Progenitor cell of endocrine pancreas (in vitro differentiated cells): ENCODE measurements at places on chromosomes 4 and X. TPM values are rescaled to one million over a fixed set of nuclear protein-coding genes. Genes with fewer than 3 reads are reported as not detected.

GRCh38 chrX:153967536-153968224, 3.9 kb downstream of the HCFC1 start:
- DNase-seq = no peak

- no peak for DNase-seq
Measured at GRCh38 chr4:140122891-140123290, 31.1 kb downstream of the MAML3 start.

The TMEM35A gene
- 5.8 and 7.6 TPM in 2 replicates for total RNA-seq

The WDR45 gene
- total RNA-seq = 44.9 and 55.0 TPM in 2 replicates

The AFM gene
- 0.26 and 0.47 TPM in 2 replicates for total RNA-seq

DNA sequence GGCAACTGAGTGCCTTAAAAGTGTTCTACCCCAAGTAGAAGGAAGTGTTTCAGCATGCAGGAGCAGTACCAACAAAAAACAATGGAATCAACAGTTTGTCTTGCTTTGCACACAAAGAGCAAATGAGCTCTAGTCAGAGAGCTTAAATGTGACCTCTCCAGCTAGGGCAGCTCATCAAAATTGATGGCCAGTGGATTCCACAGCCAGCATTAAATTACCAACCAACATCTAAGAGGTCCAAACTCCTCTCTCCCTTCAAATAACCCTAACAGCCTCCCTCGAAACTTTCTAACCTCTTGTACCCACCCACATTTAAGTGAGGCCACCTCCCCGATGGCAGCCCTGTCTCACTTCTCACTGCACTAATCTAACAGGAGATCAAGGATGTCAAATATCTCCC, 219.9 kb downstream of the CHIC2 start:
- no peak for DNase-seq

The CENPVL2 gene
- 1.4 TPM in 2 replicates for total RNA-seq

DNA sequence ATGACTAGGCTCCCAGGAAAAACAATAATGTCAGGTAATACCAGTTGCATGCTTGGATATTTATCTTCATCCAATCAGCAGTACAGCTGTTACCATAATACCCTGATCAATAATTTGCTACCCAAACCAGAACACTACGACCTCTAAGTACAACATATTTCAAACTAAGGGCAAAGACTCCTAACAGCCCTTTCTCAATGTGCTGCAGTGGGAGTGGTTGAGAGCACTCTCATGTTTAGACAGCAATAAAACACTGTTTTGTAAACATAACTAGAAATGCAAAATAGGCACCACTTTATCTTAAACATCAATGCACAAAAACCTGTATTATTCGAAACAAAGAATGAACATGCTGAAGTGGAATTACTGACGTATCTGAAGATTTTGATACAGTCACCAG, 28.9 kb downstream of the PPARGC1A start:
- DNase-seq = no peak

GRCh38 chrX:10325611-10326010, 168.8 kb downstream of the CLCN4 start:
- DNase-seq = no peak

GRCh38 chrX:124342174-124342867, 4.0 kb upstream of the SH2D1A start:
- no peak for DNase-seq

The RRAGB gene
- 22.6 and 33.6 TPM in 2 replicates for total RNA-seq

DNA sequence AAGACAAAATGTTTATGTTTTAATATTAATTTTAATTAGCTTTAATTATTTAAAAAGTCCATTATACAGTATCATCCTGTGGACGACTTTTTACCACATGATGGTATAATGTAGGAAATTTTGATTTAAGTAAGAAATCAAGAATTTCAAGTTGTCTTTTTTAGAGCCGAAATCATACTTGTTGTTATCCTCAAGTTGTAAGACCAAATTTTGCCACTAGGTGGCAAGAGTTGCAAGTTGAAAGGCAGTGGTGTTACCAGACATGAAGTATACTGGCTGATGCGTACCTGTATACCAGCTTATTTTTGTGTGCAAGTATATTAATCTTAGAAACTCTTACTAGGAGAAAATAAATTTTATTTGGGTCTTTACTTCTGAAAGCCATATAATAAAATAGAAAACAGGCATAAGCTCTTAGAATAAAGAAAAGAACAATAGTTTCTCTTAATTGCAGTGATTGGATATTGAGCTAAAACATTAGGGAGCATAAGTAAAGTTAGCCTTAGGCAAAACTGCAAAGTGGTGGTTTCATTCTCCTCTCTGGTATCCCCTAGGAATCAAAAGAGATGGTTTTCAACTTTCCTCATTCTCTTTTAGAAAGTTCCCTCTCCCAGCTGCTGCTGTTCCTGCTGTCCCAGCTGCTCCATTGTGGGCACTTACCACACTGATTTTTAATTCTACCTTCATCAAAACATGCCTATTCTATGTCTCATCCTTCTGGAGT, 118.0 kb upstream of the WDFY3 start:
- peak; percentile 16 for DNase-seq

- DNase-seq = peak; percentile 41
Measured at GRCh38 chr4:186104890-186105646, 564 bp downstream of the FAM149A start.

The CORIN gene
- total RNA-seq = 0.84 and 1.5 TPM in 2 replicates

The KIF4A gene
- 17.0 and 18.0 TPM in 2 replicates for total RNA-seq

The TTC29 gene
- 3.1 and 3.8 TPM in 2 replicates for total RNA-seq

The MAP7D2 gene
- 1.4 and 1.5 TPM in 2 replicates for total RNA-seq

- DNase-seq = no peak
Measured at GRCh38 chr4:125319311-125319710, 4.6 kb downstream of the FAT4 start.

GRCh38 chr4:138758876-138759553, 256.6 kb upstream of the NOCT start:
- no peak for DNase-seq

DNA sequence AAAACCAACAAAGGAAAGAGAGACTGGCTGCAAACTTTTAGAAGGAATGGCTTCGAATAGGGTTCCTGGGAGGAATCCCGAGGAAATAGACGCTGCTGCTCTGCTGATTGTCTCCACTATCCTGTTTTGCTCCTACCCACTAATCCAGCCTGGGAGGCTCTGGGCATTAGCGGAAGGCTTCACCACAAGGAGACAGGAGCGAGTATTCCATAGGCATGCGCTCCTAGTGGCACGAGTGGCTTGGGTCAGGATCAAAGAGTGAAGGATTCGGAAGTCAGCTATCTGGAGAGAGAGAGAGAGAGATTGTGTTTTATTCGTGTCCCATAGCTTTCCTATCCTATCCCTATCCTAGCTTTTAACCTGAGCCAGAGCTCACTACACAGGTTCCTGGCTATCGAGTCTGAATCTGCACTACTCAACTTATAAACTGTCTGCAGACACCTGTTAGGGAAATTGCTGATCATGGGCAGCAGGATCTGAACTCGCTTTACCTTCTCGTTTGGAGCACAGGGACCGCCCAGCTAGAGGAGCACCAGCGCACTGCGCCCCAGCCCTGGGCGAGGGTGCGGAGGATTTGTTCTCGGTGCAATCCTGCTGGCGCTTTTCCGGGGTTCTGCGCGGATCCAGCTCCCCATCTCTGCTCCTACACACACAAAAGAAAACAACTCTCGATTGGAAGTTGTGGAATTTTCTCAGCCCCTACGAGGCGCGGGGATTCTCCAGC, 740 bp upstream of the NPY2R start:
- DNase-seq = peak; percentile 20
